ENCODE measurements at places on chromosomes 11 and 22. TPM values are rescaled to one million over a fixed set of nuclear protein-coding genes. Genes with fewer than 3 reads are reported as not detected.

The ASRGL1 gene
- 4.7 TPM for total RNA-seq

- no peak for DNase-seq
Observed at GRCh38 chr22:16957781-16958180, 50.2 kb downstream of the GAB4 start.

DNA sequence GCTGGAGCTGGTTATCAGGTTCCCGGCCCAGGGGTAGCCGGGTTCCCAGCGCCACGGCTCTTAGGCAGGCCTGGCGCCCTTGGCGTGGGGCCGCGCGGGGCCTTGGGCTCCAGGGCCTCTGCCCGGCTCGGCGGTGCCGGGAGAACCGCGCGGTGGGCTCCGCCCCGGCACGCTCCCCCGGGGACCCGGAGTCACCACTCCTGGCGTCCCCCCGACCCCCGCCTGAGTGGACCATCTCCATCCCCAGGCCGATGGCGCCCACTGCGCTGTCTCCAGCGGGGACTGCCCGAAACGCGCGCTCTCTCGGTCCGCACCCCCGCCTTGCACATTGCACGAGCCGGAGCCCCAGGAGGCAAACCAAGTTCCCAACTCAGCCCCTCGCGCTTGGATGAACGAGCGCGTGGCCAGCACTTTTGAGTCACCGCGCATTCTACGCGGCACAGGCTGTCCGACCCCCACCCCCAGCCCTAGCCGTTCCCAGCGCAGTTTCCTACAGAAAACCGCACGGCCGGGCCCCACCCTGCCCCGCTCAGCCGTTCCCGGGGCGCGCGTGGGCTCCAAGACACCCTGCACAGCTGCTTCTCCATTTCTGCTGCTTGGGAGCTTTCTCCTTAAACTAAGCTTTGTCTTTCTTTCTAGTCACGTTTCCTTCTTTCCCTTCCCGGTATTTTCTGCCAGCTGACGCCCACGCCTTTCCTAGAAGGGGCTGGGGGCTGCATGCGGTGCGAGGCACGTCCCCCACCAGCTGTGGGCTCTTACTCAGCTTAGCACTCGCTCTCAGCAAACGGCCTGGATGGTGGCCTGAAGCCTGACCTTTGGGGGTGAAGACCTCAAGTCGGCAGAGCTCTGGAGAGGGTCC, 650 bp upstream of the CHID1 start:
- no peak for DNase-seq

GRCh38 chr11:118358071-118358470, 1.3 kb upstream of the UBE4A start:
- DNase-seq: no peak

DNA sequence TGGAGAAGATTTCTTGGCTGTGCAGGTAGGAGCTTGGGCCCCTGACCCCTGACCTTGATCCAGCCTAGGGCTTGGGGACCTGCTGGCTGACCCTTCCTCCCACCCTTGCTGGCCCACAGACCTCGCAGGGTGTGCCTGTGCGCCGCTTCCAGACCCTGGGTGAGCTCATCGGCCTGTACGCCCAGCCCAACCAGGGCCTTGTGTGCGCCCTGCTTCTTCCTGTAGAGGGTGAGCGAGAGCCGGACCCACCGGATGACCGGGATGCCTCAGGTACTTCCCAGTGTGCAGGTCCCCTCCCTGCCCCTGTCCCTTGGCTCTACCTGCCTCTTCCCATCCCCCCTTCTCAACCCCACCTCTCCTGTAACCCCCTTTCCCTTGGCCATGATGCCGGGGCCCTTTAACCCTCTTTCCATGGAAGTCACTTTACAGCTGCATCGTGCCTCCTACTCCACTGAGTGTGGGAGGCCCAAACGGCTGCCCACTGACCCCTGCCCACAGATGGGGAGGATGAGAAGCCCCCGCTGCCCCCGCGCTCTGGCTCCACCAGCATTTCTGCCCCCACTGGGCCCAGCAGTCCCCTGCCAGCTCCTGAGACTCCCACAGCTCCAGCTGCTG, 3.8 kb downstream of the INPPL1 start:
- peak; percentile 69 for DNase-seq

- no peak for DNase-seq
Observed at GRCh38 chr11:120179057-120179672, 31.7 kb upstream of the OAF start.

DNA sequence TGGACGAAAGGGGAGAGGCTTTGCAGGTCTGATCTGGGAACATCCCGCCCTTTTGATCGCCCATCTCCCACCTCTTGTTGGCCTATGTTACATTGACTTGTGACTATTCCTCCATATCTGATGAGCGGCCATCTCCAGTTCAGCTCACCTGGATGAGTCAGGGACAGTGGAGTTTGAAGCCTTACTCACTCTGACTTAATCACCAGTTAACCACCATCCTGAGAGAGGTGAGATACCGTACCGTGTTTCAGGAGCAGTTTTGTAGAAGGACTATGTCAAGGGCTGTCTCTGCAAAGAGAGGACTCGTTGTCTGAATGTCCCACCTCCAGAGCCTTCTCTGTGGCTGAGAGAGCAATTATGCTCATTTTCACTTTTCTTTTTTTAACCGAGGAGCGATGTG, 771.7 kb downstream of the NTM start:
- no peak for DNase-seq

DNA sequence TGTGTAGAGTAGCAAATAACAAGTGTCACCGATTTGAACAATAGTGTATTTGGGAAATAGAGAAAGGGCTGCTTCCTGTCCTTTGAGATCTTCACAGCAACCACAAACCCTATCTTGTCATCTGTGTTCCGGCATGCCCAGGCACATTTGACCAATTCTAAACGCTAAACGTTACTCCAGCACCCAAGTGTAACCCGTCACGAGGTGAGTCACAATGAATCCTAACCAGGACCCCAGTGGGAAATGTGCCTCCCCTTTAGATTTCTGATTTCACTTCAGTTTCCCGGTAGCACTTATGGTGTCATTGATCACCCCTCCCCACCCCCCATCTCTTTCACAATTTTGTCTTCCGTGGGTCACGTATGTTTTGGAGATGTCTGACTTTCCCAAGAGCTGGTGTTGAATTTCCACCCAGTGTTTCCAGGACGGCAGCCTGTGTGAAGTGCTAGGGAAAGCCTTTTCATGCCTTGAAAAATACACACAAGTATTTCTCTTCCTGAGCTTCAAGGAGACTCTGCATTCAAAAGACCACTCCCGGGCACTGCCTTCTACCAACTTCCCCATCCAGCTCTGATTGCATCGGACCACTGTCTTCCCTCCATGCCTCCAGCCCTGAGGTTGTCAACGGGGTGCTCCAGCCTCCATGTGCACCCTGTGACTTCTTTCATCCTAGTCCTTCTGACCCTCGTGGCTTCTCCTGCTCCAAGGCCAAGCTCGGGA, 10.5 kb upstream of the C11orf24 start:
- no peak for DNase-seq

DNA sequence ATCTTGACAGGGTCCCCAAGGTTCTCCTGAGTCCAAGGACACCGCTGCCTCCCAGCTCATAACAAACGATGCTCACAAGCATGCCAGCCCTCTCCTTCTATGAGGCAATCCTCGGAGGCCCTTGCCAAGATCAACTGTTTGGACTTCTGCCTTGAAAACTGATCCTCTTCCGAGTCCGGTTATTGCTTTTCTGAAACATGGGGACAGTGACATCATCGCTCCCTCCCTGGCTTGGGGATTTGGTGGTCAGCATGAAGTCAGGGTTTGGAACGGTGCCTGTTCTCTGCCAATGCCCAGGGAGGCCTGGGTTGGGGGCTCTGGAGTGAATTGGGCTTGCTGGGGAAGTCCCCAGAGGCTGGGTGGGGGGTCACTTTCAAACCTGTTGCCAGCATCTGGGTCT, 149.3 kb downstream of the FBXO7 start:
- DNase-seq: peak; percentile 76

DNA sequence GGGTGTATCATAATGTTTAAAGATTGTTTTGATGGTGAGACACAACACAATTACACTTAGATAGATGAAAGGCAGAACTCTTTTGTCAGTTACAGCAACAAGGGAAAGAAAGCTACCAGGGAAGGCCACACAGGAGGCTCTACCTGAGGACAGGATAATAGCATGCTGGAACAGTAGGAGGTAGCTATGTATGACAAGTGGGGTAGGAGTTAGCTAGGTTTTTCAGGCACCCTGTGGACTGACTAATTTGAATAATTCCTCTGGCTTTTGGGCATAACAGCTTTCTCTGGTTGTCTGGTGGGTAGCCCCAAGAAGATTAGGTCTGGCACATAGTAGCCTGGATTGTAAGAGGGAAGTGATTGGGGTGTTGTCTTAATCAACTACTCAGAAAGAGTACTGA, 475.4 kb upstream of the CHORDC1 start:
- DNase-seq: no peak

DNA sequence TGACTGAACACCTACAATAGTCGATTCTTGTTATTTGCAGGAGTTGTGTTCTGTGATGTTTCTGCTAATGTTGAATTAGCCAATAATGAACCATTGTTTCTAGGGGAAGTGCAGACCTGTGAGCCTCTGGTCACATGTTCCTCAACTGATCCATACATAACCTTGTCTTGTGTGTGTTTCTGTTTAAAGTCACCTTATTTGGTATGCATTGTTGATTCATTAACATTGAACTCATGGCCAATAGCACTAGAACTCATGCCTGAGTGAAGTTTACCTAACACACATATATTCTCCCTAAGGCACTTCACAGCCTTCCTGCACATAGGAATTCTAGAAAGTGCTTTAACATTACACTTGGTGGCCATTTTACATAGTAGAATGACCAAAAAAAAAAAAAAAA, 271.8 kb upstream of the PLET1 start:
- DNase-seq: no peak

DNA sequence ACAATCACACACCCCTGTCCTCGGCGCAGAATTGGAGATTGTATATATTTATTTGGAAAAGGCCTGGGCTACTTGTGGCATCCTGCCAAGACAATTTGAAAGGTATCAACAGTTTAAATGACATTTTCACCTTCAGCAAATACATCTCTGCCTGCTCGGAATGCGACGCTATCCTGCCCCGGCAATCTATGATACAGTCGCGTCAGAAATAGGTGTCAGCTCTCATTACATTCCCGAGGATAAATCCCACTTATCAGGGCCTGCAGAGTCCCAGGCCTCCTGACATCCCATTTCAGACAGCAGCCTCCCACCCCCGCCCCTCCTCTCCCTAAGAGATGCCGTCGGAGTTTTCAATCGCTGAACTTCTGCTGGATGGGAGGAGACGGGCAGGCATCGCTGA, 114.7 kb downstream of the BRD1 start:
- DNase-seq: no peak

DNA sequence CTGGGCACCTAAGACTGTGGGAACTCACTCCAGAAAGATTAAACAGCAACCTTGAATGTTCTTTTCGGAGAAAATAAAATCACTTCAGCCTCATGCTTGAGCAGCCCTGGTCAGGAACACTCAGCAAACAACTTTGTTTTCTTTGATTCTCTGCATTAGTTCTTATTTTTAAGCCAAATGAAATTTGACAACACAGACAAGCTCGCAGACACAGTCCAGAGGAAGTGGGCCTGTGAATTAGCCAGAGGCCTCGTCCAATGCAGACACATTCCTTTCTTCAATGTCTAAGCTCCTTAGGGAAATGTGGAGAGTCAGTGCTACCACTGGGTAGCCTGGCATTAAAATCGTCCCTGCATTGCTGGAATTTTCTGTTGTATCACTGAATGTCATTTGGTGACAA, 62.9 kb upstream of the CSNK2A3 start:
- no peak for DNase-seq

GRCh38 chr11:34648036-34648435, 27.1 kb downstream of the EHF start:
- no peak for DNase-seq

GRCh38 chr11:21768388-21768787, 424.5 kb upstream of the ANO5 start:
- DNase-seq: no peak

GRCh38 chr11:116412118-116412889, 360.5 kb downstream of the BUD13 start:
- DNase-seq: no peak

DNA sequence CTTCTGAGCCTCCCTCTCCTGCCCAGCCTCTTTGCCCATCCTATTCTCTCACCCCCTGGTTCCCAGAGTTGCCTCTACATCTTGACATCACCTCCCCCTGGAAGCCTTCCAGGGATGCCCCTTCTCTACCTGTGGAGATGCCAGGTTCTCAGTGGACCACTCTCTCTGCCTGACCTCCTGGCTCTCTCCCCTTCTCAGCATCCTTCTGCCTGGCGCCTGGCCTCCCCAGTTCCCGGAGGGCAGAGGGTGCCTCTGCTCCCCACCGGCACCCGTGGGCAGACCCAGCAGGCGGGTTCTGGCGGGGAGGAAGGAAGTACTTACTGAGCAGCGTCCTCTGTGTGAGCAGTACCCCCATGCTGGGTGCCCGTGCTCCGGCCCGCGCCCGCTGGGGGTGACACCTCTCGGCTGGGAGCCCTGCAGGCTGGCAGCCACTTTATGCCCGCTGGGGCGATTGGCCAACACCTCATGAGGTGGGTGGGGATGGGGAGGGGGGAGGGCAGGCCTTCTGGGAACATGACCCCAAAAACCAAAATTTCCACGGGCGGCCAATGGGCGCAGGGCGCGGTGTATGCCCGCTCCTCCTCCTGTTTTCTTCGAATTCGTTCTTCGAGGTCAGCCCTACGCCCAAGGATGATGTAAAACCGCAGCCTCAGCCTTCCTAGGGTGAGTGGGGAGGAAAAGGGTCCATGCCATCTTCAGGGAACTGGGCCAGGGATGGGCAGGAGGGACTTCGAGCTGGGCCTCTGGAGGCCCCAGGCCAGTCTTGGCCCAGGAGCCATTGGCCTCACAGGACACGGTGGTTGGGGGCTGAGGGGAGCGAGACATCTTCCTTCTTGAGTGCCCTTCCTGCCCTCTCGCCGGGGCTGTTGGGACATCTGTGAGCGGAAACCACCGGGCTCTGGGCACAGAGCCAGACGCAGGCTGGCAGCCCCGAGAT, at the start of gene OSM:
Gene OSM, minus strand, starts transcription at position 407 of the 937 bp plus-strand sequence. Its CDS starts 52 bp downstream, at position 355.
- peak; percentile 92 for DNase-seq

DNA sequence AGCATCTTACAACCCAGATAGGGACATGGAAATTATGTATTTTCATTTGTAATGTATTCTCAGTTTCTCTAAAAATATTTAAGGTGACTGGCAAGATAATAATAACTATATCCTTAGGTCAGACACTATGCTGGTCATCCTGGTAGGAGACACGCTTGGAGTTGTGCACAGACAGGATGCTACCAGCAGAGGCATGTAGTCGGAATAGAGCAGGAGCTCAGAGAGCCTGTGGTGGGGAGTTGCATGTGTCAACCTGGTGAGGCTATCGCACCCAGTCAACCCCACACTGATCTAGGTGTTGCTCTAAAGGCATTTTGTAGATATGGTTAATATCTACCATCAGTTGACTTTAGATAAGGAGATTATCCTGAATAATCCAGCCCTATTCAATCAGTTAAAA, 318.5 kb downstream of the MIAT start:
- no peak for DNase-seq

GRCh38 chr11:30485756-30486155, 100.4 kb downstream of the MPPED2 start:
- DNase-seq: no peak

DNA sequence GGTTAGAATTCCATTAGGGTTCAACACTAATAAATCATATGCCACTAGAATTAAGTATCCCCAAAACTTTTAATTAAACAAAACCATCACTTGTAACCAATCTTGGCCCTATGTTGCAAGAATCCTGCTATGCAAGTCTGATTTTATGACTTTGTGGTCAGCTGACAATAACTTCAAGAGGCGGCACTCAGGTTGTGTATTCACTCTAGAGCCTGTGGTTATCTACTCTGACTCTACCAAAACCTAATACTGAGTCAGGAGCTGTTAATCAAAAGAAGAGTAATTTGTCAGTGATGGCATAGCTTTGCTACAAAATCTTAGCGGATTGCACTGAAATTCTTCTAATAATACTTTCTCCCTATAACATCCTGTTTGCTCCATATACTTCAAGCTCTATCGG, 253.7 kb downstream of the AASDHPPT start:
- no peak for DNase-seq

- no peak for DNase-seq
Observed at GRCh38 chr22:30822216-30823014, 127.7 kb downstream of the OSBP2 start.

All from Right ventricle myocardium inferior (tissue), 1 donor.